ENCODE measurements at places on chromosomes 12 and 14.

GRCh38 chr14:90277581-90278198 lies 21.3 kb downstream of the PSMC1 start:
- no peak for DNase-seq

DNA sequence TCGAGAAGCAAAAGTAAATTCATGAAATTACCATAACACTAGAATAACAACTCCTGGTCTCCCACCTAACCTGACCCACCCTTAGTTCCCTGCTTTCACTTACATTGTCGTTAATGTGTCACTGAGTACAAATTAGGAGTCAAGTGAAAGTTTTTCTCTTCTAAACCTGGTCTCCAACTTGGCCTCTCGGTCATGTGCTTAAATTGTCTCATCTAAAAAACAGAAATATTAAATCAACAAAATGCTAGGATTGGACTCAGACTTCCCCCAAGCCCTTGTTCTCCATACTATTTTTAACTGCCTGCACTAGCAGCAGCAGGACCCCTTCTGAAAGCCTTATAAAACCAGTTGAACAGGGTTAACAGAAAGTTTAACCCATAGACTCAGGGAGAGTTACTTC lies 1.8 kb upstream of the BTG1 start:
- no peak for DNase-seq

- DNase-seq, result no peak
Observed at GRCh38 chr12:93668919-93669418, 8.2 kb upstream of the CRADD start.

- DNase-seq, result no peak
Observed at GRCh38 chr12:24078318-24078765, 128.9 kb upstream of the SOX5 start.

DNA sequence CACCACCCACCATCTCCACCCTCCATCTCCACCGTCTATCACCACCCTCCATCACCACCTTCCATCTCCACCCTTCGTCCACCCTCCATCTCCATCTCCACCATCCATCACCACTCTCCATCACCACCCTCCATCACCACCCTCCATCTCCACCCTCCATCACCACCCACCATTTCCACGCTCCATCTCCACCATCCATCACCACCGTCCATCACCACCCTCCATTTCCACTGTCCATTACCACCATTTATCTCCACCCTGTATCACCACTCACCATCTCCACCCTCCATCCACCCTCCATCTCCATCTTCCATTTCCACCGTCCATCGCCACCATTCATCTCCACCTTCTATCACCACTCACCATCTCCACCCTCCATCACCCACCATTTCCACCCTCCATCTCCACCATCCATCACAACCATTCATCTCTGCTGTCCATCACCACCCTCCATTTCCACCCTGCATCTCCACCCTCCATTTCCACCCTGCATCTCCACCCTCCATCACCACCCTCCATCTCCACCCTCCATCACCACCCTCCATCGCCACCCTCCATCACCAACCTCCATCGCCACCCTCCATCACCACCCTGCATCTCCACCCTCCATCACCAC lies 6.1 kb upstream of the CEP170B start:
- no peak for DNase-seq

DNA sequence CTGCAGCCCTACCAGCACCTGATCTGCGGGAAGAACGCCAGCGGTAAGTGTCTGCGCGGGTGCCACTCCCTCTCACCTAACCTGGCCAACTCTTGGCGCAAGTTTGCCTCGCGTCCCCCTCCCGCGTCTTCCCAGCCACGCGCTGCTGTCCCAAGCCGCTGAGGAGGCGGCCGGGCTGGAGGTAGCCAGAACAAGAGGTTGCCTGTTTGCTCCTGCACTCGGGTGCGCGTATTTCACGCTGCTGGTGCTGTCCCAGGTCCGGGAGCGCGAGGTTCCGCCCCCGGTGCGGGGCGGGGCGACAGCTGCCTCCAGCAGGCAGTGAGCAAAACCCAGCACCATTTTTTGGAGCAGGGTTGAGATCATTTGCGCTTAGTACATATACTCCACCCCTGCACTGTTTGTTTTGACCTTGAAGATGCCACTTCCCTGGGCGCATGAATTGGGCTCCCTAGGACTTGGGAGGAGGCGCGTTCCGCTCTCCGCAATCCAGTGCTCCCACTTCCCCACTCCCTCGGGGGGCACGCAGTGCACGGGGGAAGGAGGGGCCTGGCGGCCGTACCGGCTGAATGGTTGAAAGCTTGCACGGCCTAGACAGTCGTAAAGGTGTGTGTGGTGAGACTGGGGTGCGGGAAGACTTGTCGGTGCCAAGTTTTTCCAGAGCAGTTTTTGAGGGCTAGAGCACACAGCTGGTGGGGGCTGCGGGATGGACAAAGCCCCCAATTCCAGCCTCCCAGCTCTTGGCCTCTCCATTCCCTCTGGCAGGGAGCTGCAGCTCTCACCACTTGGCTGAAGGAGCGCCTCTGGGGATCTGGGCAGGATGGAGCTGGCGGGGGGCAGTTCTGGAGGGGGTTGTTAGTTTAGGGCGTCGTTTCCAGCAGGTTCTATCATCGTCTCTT lies 226.9 kb upstream of the CRY1 start:
- DNase-seq, result no peak

DNA sequence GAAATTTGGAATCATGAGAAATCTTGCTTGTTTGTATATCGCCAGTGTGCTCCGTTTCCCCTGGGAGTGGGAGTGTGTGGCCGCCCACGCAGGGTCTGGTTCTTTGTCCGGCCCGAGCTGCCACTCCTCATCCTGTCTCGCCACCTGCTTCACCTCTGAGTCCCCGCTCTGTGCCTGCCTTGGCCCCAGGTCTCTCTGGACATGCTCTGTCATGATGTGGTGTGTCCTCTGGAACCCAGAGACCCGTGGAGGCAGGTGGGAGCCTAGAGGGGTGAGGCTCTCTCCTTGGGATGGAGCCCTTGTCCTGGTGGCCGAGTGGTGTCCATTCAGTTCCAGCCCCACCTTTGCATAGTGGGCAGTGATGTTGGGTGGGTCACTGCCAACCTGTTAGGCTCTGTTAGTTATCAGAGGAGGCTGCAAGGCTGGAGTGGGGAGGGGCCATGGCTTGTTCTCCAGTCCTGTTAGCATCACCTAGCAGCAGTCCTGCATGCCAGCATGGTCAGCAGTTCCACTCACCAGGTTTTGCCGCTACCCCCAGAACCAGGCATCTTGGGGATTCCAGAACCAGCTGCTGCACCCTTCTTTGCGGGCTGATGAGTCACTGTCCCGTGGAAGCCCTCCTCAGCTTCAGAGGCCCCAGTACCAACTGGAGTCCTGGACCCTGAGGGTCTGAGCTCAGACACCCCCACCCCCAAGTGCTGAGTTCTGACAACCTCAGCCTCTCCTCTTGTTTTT lies 76.5 kb downstream of the EP400 start:
- no peak for DNase-seq

DNA sequence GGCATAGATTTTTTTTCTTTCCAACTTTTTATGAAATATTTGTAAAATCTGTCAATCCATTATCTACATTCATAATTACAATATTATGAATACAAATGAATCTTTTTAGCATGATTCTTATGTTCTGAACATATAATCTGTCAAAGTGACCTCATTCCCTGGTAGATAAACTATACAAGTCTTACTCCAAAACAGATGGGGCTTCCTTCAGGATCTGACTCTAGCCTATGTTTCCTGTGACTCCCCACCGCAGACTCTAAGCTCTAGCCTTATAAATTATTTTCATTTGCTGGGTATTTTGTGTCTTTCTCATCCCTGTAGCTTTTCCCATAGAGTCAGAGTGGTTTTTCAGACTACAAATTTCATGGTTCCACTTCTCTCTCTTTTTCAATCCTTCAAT lies 202.1 kb upstream of the KITLG start:
- DNase-seq, result peak; percentile 19

GRCh38 chr12:76836633-76837032 lies 42.2 kb downstream of the CSRP2 start:
- no peak for DNase-seq

- DNase-seq, result no peak
Observed at GRCh38 chr12:12425001-12425400, 68.1 kb downstream of the BORCS5 start.

GRCh38 chr14:88140874-88141273 lies 135.9 kb downstream of the GPR65 start:
- no peak for DNase-seq

GRCh38 chr14:103521951-103522563 lies 573 bp downstream of the CKB start:
- no peak for DNase-seq

DNA sequence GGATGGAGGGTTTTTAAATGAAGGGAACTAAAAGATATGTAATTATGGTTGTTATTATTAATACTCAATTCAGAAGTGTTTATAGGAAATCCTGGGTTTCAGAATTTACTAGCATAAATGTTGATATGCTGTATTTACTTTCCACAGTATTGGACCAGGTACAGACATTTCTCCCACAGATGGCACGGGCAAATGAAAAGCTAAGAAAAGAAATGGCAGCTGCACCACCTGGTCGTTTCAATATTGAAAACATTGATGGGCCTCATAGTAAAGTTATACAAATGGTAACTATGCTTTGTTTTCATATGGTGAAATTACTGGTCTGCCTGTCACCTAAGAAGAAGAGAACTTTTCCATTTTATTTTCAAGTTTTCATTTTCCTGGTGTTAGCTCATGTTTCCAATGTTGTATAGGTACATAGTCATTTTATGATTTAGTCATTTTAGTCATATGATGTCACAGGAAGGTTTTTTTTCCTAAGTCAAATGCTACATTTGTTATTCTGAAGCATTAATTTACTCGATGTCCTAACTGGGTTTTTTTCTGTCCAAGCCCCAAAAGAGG lies 5.5 kb downstream of the NOPCHAP1 start:
- DNase-seq, result no peak

DNA sequence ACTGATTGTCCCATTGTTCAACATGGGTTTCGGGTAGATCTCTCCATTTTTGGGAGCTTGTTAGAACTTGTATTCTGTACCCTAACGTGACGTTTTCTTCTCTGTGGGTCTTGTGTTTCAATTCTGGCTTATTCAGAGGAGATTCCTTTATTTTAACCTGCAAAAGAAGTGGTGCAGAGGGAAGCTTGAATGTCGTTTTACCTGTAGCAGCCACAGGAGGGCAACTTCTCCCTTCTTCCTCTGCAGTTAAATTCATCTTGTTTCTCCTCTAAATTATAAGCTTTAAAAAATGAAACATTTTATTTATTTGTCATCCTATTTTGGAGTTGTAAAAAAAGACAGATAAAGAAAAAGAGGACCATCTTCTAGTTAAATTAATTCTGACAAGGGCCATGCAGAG lies 13.7 kb upstream of the CLEC4D start:
- no peak for DNase-seq

Data from fibroblast of skin of left quadriceps (primary cell).